A549 (cell line): ENCODE measurements at places on chromosomes 2 and 18.

DNA sequence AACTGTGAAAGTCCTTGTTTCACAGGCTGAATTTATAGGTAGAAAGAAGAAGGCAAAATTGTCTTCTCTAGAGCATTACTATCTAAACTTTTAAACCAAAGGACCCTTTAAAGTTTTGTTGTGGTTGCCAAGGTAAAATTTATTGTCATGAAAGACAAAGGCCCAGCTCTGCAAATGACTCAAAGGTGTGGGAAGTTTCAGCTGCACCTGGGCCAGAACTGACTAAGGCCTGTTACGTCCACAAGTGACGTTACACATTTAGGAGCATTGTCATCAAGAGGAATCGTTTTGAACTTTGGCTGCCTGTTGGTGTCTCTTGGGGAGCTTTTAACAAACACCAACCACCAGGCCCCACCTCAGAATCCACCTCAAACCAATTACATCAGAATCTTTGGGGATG lies 8.1 kb upstream of the DSC3 start:
- DNase-seq, result no peak

DNA sequence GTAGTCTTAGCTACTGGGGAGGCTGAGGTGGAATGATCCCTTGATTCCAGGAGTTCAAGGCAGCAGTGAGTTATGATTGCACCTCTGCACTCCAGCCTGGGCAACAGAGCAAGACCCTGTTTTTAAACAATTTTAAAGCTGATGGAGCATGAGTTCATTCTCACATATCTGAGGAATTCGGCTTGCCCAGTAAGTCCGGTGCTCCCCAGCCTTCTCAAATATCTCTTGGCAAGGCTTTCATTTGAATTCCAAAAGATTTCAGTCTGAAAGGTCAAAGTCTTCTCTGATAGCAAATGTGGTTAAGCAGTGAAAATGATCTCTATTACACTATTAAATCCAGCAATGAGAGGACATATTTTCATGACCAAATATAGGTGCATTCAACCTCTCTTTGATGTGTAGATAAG lies 27.9 kb downstream of the PIEZO2 start:
- no peak for DNase-seq

GRCh38 chr2:168025487-168026202 lies 221.8 kb downstream of the STK39 start:
- DNase-seq, result no peak

DNA sequence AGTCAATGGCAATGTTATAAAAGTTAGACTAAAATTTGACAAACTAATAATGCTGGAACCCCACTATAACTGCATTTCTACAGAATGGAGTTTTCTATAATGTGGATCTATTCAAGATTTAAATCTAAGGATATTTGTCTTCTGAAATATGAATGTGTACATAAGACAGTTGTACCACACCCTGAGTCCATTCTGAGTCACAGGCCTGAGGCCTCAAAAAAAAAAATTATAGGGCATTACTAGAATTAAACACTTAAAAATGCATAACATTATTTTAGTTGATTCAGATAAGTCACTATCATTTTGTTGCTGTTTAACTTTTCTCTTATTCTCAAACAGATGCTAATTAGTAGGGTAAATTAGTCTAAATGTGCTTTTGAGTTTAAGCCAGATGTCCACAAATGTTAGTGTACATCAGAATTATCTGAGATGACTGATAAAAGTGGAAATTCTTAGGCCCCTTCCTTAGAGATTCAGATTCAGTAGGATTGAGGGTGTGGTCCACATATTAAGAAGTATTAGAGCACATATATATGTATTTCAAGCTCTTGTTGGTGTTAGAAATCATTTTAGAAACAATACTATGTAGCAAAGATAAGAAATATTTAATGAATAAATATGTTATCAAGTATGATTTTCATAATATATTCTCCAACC lies 42.4 kb upstream of the COL5A2 start:
- DNase-seq, result peak; percentile 69

GRCh38 chr18:12838178-12838634 lies 45.8 kb downstream of the PTPN2 start:
- peak; percentile 65 for DNase-seq

DNA sequence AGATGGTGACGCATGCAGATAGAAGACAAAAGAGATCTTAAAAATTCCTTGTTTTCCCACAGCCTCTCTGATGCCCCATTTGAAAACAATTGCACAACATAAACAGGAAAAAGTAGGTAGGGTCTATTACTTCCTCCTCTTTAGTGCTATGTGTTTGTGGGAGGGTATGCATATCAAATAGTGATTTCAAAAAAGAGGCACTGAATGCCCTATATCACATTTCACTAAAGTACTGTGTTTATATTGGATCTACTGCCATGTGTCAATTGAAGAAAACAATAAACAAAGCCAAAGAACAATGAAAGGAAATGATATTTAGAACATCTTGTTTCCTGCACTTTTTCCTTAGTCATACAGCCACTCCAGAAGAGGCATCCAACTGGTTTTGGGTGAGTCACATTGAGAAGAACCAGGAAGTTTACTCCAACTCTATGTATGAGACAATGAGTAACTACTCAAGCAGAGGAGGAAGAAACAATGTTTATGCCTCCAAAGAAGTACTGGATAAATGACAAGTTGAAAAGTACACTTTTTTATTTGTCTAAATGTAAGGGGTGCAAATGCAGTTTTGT lies 583.6 kb downstream of the FBXO15 start:
- no peak for DNase-seq

GRCh38 chr2:232568161-232568560 lies 17.7 kb downstream of the EIF4E2 start:
- peak; percentile 19 for DNase-seq

DNA sequence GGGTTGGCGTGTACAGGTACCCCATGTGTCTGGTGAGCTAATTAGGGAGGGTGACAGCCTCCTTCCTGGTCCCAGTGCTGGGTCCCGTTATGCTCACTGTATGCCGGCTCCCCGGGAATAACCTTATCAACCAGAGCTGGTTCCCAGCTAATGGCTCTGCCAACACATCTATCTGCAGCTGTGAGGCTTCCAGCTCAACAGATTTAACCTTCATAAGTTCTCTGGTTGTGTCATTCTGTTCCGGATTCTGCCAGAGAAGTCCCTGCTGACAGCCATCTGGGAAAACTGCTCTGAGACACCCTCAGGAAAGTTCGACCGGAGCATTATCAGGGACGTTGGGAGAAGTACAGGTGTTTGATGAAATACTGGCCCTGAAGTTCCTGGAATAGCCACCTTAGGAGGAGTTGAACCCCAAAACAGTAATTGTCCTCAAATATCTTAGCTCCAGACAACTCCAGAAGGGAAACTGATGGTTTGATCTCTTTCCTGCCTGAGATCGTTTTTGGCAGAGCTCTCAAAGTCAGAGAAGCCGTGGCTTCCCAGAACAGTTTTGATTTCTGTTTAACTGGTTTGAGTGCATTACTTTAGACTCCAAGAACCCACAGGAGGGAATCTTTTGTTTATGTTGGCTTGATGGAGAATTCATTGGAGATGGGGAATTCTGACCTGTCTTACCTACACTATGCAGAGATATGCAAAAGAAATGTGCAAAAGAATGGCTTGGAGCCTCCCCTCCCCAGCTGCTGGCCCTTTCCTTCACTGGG lies 39.4 kb upstream of the TXNDC2 start:
- DNase-seq, result no peak

DNA sequence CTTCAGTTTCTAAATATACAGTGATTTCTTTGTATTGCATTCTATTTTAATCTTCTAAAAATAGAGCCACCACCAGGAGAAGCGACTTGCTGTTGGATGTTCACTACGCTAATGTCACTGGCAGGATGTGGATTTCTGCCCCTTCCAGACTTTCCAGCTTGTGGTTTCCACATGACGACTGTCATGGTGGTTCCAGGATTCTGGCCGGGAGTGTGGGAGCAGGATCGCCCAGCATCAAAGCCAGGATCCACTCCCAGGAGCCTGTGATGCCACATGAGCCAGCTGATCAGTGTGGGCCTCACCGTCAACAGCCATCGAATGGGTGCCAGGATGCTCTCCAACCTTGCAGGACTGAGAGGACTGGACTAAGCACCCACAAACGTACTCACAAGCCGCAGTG lies 148.8 kb downstream of the HDAC4 start:
- DNase-seq, result no peak

DNA sequence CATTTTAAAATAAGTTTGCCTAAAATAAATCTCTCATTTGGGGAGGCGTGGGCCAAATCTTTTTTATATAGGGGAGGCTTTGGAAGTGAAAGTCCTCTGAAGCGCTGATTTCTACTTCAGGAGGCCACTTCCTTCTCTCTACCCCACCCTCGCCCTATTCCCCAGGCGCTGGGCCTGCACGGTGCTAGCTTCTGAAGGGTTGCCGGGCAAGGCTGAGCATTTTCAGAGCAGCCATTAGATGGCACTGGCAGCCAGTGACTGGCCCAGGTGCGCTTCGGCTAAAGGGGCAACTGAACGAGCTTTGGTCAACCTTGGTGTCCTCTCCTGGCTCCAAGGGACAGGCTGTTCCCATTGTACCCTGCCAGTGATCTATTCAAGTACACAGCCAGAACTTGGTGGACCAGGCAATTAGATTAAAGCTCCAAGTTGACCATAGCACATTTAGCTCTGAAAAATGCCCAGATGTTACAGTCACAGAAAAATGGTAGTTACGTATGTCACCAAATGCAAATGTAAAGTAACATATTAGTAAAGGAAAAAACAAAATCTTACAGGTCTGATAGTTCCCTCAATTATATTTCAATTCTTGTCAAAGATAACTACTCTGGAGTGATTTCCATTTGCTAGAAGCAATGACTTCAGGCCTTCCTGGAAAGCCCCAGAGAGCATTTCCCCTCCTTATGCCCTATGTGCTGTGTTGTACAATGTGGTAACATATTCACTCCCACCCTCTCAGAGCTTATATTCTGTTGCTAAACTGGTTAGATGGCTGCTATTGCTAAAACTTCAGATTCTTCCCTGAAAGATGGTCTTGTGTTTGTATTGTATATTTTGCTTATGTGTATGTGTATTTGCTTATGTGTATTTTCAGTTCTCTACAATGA lies 2.1 kb downstream of the POMC start:
- peak; percentile 61 for DNase-seq

- peak; percentile 49 for DNase-seq
Observed at GRCh38 chr2:42328148-42328833, 32.7 kb downstream of the COX7A2L start.

- no peak for DNase-seq
Observed at GRCh38 chr2:145653553-145653952, 1133.6 kb upstream of the ZEB2 start.

DNA sequence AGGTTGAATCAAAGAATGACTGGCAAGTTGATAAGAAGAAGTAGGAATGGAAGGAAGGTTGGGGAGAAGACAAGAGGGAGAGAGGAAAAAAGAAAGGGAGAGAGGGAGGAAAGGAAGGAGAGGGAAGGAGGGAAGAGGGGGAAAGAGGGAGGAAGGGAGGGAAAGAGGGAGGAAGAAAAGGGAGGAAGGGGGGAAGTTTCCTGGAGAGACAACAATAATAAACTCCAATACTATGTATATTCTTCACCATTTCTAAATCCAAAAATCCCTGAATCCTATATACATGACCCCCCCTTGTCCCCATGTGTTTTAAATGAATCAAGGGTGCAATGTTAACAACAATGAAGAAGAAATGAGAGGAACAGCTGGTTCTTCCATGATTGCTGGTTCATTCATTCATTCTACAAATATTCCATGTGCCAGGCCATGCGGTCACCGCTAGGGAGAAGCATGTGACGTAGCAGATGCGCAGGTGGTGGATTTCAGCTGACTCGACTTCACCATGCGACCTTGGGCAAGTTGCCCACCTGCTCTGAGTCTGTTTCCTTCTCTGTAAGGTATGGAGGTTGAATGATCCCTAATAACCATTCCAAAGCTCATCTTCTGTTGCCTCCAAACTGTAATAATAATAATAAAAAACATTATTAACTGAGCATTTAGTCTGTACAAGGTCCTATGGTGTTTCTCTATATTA lies 77.6 kb downstream of the EN1 start:
- no peak for DNase-seq

GRCh38 chr2:210544007-210544590 lies 12.3 kb upstream of the CPS1 start:
- DNase-seq, result no peak

- DNase-seq, result no peak
Observed at GRCh38 chr2:187922846-187923245, 368.6 kb upstream of the TFPI start.

- DNase-seq, result peak; percentile 41
Observed at GRCh38 chr2:189210250-189211087, 30.9 kb upstream of the COL5A2 start.

GRCh38 chr2:88010136-88010535 lies 6.2 kb downstream of the RNU2-63P start:
- DNase-seq, result no peak

DNA sequence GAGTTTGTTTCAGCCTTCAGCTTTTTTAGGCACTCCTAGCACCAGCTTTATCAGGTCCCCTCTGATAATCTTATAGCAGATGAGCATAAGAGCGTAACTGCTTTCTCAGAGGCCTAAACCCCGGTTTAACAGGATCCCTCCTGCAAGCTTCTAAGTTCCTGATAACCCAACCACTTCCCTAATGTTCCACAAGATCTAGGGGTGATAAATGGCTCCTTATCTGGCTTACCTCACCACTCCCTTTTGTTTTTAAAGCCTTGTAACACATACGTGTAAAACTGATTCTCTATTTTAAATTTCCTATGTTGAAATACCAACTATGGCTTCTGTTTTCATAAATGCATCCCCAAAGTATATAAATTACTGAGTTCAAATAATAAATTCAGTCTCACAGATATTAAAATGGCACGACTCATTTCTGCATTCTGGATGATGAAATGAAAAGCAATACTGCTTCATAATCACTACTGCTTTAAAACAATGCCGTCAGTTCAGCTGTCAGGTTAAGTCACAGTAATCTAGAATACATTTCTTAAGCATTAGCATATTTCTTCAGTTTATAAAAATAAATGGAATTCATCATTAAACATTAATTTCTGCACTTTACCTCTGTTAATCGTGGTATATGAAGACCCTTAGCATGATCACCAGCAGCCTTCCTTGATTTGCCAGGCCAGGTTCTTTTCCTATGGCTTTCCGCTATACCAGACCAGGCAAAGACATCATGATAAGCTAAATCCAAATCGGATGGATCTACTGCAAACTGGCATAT lies 126.3 kb downstream of the C2orf74 start:
- DNase-seq, result no peak

DNA sequence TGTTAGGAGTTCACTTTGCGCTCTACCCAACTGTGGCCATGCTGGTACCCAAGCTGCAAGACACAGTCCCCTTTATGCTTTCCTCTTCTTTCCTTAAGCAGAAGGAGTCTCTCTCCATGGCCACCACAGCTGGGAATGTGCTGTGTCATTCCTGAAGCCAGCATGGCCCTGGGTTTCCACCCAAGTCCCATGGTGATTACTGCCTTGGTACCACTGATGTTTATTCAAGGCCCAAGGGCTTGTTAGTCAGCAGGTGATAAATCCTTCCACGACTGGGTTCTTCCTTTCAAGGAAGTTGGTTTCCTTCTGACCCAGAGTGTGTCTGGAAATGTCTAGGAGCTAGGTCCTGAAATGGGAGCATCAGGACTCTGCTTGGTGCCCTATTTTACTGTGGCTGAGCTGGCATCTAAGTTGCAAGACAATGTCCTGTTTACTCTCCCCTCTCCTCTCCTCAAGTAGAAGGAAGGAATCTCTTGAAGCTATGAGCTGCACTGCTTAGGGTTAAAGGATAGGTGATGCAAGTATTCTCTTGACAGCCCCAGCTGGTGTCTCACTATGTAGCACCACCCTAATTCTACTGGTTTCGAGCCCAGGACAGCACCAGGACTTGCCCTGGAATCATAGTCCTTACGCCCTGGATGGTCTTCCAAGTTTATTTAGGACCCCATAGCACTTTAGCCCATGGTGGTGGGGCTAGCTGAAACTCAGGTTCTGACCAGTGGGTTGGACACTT lies 18.7 kb upstream of the NUP35 start:
- no peak for DNase-seq
